ENCODE measurements at places on chromosomes 11 and 22.
A peak's percentile ranks its signal among the peaks of the same experiment; 100 is the strongest.

GRCh38 chr11:103364687-103365086 is 255.5 kb downstream of the DYNC2H1 start:
- DNase-seq: no peak

DNA sequence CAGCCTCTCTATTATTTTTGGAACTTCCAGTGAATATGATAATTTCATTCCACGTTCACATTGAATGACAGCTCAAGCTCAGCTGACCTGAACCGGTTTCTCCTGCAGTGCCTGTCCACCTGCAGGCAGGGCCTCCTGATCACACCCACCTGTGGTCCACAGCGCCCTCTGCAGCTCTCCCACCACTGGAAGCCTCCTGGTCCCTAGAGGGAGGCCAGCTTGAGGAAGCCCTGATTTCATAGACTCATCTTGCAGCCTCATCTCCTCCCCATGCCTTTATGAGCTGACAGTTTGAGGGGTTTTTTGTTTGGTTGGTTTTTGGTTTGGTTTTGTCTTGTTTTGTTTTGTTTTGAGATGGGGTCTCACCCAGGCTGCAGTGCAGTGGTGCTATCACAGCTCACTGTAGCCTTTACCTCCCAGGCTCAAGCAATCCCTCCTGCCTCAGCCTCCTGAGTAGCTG is 29.9 kb upstream of the MALAT1 start:
- no peak for DNase-seq

DNA sequence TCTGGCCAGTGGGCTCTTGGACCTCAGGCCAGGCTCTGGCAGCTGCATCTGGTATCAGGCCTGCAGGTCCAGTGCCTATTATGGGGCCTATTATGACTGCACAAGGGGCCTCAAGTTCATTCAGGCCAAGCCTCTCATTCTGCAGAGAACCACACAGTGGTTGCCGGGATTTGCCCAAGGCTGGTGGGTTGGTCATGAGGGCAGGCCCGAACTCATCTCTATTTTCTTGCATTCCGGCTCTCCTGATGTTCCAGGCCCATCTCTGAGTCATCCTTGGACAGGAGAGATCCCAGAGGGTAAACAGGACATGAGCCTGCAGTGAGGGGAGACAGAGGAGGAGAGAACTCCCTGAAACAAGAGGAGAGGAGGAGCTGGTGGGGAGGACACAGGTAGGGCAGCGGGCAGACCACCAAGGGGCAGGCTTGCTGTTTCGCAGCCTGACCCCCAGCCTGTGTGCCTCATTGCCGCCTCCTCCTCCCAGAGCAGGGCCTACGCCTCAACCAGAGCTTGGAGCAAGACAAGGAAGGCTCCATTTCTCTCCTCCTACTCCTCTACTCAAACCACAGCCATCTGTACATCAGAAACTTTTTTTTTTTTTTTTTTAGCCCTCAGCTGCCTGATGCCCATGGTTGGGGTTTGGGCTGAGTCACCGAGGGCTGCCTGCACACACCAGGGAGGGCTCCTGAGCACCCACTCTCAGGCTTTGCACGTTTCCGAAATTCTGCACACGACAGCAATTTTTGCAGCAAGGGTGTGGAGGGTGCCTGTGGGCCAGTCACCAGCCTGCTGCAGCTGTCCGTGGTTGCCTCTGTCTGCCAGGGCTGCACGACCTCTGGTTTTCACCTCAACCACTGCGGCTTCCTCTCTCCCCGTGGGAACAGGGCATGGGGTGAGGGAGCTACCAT is 12.7 kb upstream of the TREH start:
- peak; percentile 46 for DNase-seq

DNA sequence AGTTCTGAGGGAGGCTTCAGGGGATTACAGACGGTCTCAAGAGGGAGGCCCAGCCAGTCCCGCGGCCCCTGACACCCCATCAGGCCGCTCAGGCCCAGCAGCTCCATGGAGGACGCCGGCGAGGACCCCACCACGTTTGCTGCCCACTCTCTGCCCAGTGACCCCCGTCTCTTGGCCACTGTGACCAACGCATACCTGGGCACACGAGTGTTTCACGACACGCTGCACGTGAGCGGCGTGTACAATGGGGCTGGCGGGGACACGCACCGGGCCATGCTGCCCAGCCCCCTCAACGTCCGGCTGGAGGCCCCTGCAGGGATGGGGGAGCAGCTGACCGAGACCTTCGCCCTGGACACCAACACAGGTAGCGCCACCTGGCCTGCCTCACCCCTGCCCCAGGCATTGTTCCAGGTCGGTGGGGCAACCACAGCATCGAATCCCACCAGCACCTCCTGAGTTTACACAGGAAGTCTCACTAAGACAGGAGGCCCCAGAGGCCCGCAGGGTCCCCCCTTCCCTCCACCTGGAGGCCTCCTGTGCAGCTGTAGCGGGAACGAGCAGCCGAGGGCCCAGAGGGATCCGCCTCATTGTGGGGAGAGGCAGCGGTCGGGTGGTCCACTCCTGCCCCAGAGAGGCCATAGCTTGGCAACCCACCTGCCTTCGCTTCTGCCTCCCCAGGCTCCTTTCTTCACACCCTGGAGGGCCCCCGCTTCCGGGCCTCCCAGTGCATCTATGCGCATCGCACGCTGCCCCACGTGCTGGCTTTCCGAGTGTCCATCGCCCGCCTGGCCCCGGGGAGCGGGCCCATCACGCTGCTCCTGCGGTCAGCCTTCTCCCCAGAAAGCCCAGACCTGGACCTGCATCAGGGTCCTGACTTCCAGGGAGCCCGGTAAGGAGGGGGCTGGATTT is 1.0 kb downstream of the PGGHG start:
- DNase-seq: no peak

GRCh38 chr22:47220752-47221151 is 458.3 kb downstream of the TBC1D22A start:
- DNase-seq: no peak

DNA sequence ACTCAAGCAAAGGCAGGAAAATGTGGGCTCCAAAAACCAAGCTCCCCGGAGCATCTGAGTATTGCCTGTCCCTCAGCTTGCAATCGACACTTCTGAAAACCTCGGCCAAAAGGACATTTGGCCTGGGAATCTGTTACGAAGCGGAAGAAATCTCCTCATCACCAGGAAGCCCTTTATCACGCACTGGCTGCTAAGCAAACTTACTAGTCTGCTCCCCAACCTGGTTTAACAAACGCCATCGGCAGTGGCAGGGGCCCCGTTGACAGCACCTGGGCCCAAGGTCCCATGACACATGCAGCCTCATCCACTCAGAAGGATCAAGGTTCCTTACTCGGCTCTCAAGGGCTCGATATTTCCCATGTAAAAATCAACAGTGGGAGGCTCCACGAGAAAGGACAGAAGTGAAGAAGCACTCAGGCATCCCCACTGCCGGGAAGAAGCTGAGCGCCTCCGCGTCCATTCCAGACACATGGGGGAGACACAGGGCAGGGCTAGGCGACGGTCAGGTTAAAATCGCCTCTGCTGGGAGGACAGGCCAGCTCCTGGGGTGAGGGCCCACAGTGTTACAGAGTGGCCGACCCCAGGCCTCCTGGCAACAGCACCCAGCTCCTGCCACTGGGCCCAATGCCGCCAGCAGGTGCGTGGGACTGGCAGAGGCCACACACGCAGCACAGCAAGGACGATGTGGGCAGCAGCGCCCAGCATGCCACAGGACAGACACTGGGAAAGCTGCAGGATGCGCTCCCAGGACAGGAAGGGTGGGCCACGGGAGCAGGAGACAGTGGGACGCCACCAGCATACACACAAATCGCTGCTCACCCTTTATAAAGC is 27.1 kb downstream of the BRD1 start:
- no peak for DNase-seq

GRCh38 chr11:66676931-66677598 is 622 bp downstream of the RBM4B start:
- DNase-seq: no peak

DNA sequence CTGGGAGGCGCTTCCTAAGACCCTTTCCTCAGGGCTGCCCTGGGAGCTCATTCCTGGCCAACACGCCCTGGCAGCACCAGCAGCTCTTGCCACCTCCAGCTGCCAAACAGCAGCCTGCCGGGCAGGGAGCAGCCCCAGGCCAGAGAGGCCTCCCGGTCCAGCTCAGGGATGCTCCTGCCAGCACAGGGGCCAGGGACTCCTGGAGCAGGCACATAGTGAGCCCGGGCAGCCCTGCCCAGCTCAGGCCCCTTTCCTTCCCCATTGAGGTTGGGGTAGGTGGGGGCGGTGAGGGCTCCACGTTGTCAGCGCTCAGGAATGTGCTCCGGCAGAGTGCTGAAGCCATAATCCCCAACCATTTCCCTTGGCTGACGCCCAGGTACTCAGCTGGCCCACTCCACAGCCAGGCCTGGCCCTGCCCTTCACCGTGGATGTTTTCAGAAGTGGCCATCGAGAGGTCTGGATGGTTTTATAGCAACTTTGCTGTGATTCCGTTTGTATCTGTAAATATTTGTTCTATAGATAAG is 7.6 kb downstream of the SLC39A13 start:
- DNase-seq: no peak

GRCh38 chr11:28442131-28442530 is 333.9 kb downstream of the METTL15 start:
- DNase-seq: no peak

- no peak for DNase-seq
Measured at GRCh38 chr11:36131721-36132397, 157.4 kb downstream of the COMMD9 start.

DNA sequence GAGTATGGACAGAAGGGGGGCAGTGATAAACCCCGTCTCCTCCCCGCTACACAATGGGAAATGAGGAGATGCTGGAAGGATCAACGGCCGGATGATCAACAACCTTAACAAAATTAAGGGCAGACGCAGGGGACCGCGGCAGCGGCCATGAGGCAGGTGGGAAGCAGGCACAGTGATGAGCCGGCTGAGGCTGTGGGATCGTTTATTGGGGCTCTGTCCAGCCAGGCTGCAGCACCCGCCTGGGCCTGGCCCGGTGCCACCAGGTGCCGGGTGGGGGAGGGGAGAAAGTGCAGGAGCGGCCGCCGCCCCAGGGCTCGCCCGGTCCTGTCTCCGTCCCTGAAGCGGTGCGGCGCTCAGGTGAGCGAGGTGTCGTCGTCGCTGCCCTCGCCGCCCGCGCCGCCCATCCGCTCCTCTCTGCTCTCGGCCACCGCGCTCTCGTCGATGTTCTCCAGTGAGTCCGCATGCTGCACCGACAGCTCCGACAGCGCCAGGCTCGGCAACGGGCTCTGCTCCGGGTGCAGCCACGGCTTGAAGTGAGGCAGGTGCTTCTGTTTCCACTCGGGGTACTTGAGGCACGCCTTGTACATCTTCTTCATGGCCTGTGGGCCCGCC is 2.4 kb upstream of the ARAP1 start:
- DNase-seq: no peak

Data from stimulated activated CD8-positive, alpha-beta memory T cell treated with anti-CD3 and anti-CD28 coated beads, Interleukin-2, amount 100 ng/mL, for 1 hour (primary cell).